EL (cell line): ENCODE measurements at places on chromosomes 5 and 9.
A peak's percentile ranks its signal among the peaks of the same experiment; 100 is the strongest.

- no peak for DNase-seq
Observed at GRCh38 chr9:94593459-94594345, at the start of gene FBP2. TSS of gene FBP2 (minus strand) at chr9:94593824. CDS start at chr9:94593726, 98 bp downstream.

GRCh38 chr9:129383019-129383560 lies 205.0 kb upstream of the IER5L start:
- no peak for DNase-seq

DNA sequence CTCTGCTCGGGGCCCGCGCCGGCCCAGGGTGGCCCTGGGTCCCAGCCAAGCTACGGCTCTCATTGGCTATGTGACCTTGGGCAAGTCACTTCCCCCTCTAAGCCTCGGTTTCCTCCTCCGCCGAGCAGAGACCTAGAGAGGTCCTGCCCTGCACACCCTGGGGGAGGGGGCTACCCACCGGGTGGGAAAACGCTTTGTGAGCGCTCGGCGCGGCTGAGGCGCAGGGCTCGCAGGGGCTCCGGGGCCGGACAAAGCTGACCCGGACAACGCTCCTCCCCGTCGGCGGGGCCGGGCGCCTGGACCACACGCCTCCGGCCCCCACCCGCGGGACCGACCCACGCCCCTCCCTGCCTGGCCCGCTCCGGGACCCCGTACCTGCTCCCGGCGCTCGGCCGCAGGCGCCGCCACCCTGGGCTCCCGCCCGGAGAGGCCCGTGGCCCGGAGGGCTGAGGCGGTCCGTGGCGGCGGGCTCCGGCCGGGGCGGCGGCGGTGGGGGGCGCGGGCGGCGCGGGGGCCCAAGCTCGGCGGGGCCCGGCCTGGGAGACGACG lies 85.7 kb upstream of the MELK start:
- peak; percentile 43 for DNase-seq

- no peak for DNase-seq
Observed at GRCh38 chr5:14528115-14528514, 53.5 kb upstream of the OTULINL start.

DNA sequence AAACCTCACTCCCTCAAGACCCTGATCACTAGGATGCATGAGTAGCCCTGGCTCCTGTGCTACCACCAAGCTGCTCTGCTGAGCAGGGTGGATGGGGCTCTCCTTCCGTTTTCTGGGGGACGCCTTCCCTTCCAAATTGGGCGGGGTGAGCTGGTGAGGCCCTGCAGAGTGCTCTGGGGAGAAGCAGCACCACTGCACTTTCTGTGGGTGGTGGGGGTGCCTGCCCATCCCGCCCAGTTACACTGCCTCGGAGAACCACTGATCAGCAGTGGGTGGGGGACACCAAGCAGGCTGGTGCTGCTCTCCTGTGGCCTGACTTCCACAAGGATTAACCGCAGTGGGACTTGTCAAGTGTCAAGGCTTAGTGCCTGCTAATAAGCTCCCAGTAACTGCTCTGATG lies 19.0 kb downstream of the GFPT2 start:
- no peak for DNase-seq

GRCh38 chr5:66570201-66570600 lies 26.0 kb upstream of the MAST4 start:
- no peak for DNase-seq

DNA sequence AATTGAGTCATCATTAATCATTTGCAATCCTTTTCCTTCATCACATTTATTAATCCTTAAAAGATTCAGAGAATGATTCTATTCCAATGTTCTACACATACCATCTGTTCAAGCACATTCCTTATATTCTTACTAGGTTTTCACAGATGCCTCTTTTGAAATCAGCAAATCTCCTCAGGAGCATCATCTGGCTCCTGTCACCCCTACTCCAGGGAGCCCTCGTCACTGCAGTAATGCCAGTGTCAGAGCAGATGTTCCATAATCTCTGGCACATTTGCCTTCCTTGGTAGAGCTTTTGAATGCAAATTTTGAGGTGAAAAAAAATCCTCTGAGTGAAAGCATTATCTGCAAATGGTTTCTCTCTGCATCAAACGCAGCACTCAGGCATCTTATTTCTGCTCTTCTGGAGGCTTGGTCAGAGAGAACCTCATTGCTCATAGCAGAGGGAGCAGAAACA lies 7.6 kb upstream of the KCNV2 start:
- DNase-seq, result no peak

- DNase-seq, result no peak
Observed at GRCh38 chr9:4313144-4313543, 13.3 kb upstream of the GLIS3 start.

GRCh38 chr5:73729329-73729728 lies 103.3 kb downstream of the ARHGEF28 start:
- DNase-seq, result peak; percentile 9

GRCh38 chr9:1294641-1295258 lies 244.6 kb downstream of the DMRT2 start:
- no peak for DNase-seq

DNA sequence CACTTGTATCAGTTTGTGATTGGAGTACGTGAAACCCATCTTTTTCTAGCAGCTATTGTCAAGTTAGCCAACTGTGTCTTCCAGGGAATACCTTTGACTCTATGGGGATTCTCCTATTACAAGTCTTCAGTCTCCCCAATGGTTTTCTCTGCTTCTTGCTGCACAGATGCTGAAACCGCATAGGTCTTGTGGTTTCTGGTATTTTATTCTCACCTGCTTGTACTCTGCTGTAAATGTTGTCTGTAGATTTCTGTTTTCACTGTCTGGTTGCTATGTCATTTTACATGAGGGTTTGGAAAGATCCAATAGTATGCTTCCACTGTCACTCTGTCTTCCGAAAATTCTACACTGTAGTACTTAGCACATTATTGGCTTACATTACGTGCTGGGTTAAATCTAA lies 1196.9 kb upstream of the C9orf72 start:
- DNase-seq, result no peak

DNA sequence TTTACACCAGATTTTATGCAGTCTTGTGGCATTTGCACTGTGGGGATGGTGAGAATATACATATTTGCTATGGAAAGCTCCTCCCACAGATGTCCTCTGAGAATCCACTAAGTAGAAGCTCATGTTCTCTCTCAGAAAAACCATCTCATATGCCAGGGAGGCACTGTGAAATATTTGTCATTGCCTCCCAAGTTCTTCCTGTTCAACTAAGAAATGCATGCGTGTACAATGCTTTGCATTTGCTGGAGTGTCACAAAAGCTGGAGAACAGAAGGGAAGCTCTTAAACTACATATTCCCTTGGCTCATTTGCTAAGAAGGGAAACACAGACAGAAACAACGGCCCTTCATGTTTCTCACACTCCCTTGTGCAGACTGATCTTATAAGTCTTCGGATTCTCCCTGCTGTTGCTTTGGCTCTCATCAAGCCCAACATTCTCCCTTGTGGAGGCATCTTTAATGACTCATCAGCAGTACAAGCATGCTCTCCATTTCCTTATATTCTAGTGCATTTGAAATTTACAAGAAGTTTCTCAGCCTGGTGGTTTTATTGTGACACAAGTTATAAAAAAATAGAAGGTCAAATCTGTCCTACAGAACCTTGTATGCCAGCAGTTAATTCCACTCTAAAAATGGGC lies 220.6 kb downstream of the TRIM36 start:
- DNase-seq, result peak; percentile 1

DNA sequence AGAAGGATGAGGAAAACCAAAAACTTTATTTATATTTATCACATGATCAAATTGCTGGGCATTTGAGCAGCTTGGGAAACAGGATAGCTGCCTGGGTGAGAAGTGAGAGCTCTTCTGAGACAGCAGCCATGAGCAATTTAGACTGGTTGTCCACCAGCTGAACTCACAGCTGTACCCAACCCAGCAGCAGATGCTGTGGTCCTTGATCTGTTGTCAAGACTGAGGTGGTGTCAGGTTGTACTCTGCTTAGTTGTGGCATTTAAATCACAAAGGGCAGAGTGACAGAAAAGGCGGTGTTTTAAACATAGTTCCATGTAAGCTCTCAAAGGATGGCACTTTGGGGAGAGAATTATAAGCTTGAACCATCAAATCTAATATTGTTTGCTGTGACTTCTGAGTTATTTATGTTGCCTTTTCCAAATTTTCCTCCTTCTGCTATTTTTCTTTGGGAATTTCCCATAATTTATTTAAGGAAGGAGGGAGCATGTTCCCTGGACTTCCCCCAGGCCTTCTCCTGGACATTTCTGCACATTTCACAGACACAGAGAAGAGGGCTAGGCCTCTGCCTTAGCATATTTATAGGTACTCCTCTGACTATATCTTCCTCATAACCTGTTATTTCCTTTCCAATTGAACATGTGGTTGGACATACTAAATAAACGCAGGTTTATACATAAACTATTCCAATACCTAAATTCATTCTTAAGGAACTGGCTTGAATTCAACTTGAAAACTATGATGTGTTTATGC lies 117.7 kb upstream of the FER start:
- no peak for DNase-seq

- DNase-seq, result no peak
Observed at GRCh38 chr5:180801596-180802324, 846 bp downstream of the MGAT1 start.
